ENCODE measurements at places on chromosomes 6 and 20. TPM values are rescaled to one million over a fixed set of nuclear protein-coding genes. Genes with fewer than 3 reads are reported as not detected.

FAM83B gene
- not detected for total RNA-seq

ZFP64 gene
- total RNA-seq: 21.0 TPM

CFB gene
- total RNA-seq: 4.7 TPM

SLC22A7 gene
- not detected for total RNA-seq

PGC gene
- total RNA-seq: not detected

CLDN20 gene
- total RNA-seq: not detected

C20orf96 gene
- total RNA-seq: 3.4 TPM

MUC21 gene
- total RNA-seq: not detected

DDRGK1 gene
- 37.9 TPM for total RNA-seq

ALDH5A1 gene
- total RNA-seq: 0.27 TPM

MACROD2 gene
- total RNA-seq: 1.1 TPM

SLC24A3 gene
- 0.19 TPM for total RNA-seq

ANKRD6 gene
- 3.9 TPM for total RNA-seq

CDC40 gene
- total RNA-seq: 17.0 TPM

FAM83D gene
- 28.2 TPM for total RNA-seq

RIPPLY2 gene
- not detected for total RNA-seq

HLA-DPA1 gene
- 3.5 TPM for total RNA-seq

All from endothelial cell of coronary artery (primary cell).